ENCODE measurements at places on chromosomes 1 and 21. TPM values are rescaled to one million over a fixed set of nuclear protein-coding genes. Genes with fewer than 3 reads are reported as not detected.

BCAN gene
- polyA plus RNA-seq = 0.01 TPM

DAB1 gene
- polyA plus RNA-seq = not detected

CRP gene
- polyA plus RNA-seq = not detected

F13B gene
- polyA plus RNA-seq = not detected

C4BPA gene
- polyA plus RNA-seq = not detected

EDN2 gene
- 32.1 TPM for polyA plus RNA-seq

MORN1 gene
- polyA plus RNA-seq = 5.8 TPM

ATP1A4 gene
- 0.06 TPM for polyA plus RNA-seq

ZBTB8B gene
- not detected for polyA plus RNA-seq

CLCNKB gene
- not detected for polyA plus RNA-seq

GPR153 gene
- 2.7 TPM for polyA plus RNA-seq

FCAMR gene
- 0.02 TPM for polyA plus RNA-seq

LIN28A gene
- polyA plus RNA-seq = not detected

CFHR1 gene
- not detected for polyA plus RNA-seq

REN gene
- 0.27 TPM for polyA plus RNA-seq

DMRTA2 gene
- 0.98 TPM for polyA plus RNA-seq

SPRR1B gene
- 2,781 TPM for polyA plus RNA-seq

RPE65 gene
- polyA plus RNA-seq = 0.01 TPM

SYNC gene
- 4.9 TPM for polyA plus RNA-seq

OR10X1 gene
- not detected for polyA plus RNA-seq

DNM3 gene
- polyA plus RNA-seq = 0.76 TPM

SERPINC1 gene
- polyA plus RNA-seq = 0.06 TPM

P3R3URF gene
- not detected for polyA plus RNA-seq

SPRR2D gene
- 1,582 TPM for polyA plus RNA-seq

OR2T33 gene
- not detected for polyA plus RNA-seq

TNNT2 gene
- polyA plus RNA-seq = 7.1 TPM

RIPK4 gene
- 51.7 TPM for polyA plus RNA-seq

OR2L3 gene
- not detected for polyA plus RNA-seq

KRTAP13-2 gene
- not detected for polyA plus RNA-seq

RHD gene
- not detected for polyA plus RNA-seq

FLG gene
- 34.7 TPM for polyA plus RNA-seq

SELENBP1 gene
- 27.4 TPM for polyA plus RNA-seq

PTPN14 gene
- 4.1 TPM for polyA plus RNA-seq

RASSF5 gene
- 22.2 TPM for polyA plus RNA-seq

FAAH gene
- polyA plus RNA-seq = 12.1 TPM

TSPAN1 gene
- 2.3 TPM for polyA plus RNA-seq

PRSS38 gene
- polyA plus RNA-seq = not detected

MMP23B gene
- 0.91 TPM for polyA plus RNA-seq

BRINP2 gene
- polyA plus RNA-seq = not detected

CAMSAP2 gene
- 5.4 TPM for polyA plus RNA-seq

KCNT2 gene
- polyA plus RNA-seq = 0.49 TPM

All from esophagus (tissue), 2 donors.